ENCODE measurements at places on chromosomes 2 and 18. TPM values are rescaled to one million over a fixed set of nuclear protein-coding genes. Genes with fewer than 3 reads are reported as not detected.

Gene ACOXL
- total RNA-seq = 0.99 TPM

Gene SCN9A
- 5.0 TPM for total RNA-seq

Gene CCDC85A
- 4.2 TPM for total RNA-seq

Gene ADD2
- total RNA-seq = 6.1 TPM

Gene ACTG2
- total RNA-seq = 2.6 TPM

Gene TBR1
- total RNA-seq = 0.29 TPM

Gene EGR4
- not detected for total RNA-seq

Gene PLA2R1
- 54.5 TPM for total RNA-seq

Gene STPG4
- total RNA-seq = not detected

Gene VWC2L
- 0.35 TPM for total RNA-seq

Gene CHN1
- total RNA-seq = 19.0 TPM

Gene DHRS9
- 1.1 TPM for total RNA-seq

Gene GREB1
- 18.3 TPM for total RNA-seq

Gene MAP3K19
- total RNA-seq = 0.12 TPM

Gene KCNIP3
- 13.4 TPM for total RNA-seq

Gene ZAP70
- 4.3 TPM for total RNA-seq

Gene TGFBRAP1
- 17.0 TPM for total RNA-seq

Gene PLGLB1
- total RNA-seq = 6.9 TPM

Gene NGEF
- 1.7 TPM for total RNA-seq

Gene LDLRAD4
- total RNA-seq = 43.7 TPM

Gene TOGARAM2
- 0.53 TPM for total RNA-seq

Gene TMEM127
- total RNA-seq = 30.4 TPM

Gene LYPD6
- 13.4 TPM for total RNA-seq

Gene RAPGEF4
- total RNA-seq = 17.5 TPM

Gene CLK1
- 209 TPM for total RNA-seq

Gene REG1B
- not detected for total RNA-seq

Gene KCTD18
- total RNA-seq = 14.4 TPM

Gene PRKAG3
- total RNA-seq = 5.0 TPM

Gene SNED1
- 35.0 TPM for total RNA-seq

Gene C2orf78
- total RNA-seq = not detected

Gene EPB41L3
- 63.1 TPM for total RNA-seq

Gene KIF5C
- total RNA-seq = 3.6 TPM

Gene ATP8B1
- 29.1 TPM for total RNA-seq

Gene DSG4
- total RNA-seq = not detected

Gene FSHR
- total RNA-seq = not detected

Gene REG3A
- not detected for total RNA-seq

Gene HDHD2
- 35.4 TPM for total RNA-seq

Data from metanephros (tissue), 2 donors.